ENCODE measurements at places on chromosomes 1 and 21.

GRCh38 chr1:185075476-185075875 is 30.1 kb downstream of the RNF2 start:
- DNase-seq: no peak

GRCh38 chr1:149997585-149998262 is 12.8 kb downstream of the OTUD7B start:
- DNase-seq: no peak

- DNase-seq: no peak
Measured at GRCh38 chr21:23008601-23009202, 2010.5 kb downstream of the NCAM2 start.

- DNase-seq: peak; percentile 77
Measured at GRCh38 chr1:26278724-26279455, 996 bp upstream of the SH3BGRL3 start.

DNA sequence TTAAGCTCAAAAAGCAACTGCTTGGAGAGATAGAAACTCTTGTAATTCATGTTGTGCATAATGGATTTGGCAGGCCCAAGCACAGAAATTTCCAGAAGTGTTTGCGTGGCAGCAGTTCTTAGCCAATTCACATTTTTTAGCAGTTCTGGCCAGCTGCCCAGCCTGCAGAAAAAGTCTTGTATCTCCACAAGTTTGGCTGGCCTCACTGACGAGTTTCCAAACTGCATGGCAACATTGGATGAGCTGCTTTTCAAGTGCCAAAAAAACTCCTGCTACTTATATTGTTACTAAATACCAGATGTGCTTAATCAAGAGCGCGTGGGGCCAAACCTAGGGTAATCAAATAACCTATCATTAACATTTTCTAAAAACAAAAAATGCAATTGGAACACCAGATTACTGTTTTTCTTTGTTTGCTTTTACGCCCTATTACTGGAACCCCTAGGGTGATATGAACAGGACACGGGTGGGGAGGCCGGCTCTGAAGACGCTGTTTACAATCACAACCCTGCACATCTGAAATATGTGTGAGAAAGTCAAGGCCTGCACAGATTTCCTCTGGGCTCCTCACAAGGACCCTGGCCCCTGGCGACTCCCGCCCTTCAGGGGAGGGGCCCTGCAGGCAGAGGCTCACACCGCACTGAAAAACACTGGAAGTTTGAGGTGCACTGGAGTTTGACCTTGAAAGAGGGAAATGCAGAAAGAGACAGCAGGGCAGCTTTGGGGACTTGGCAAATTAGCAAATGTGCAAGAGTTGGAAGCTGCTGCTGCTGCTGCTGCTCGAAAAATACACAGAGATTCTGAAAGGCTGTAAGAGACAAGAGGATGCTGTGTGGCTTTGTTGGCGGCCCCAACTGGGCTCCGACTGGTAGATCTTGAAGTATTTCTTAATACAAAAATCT is 55.2 kb upstream of the TARBP1 start:
- DNase-seq: peak; percentile 100

- DNase-seq: peak; percentile 39
Measured at GRCh38 chr1:228555074-228555994, 68.2 kb downstream of the RNF187 start.

GRCh38 chr1:54866801-54867716 is 19.9 kb downstream of the DHCR24 start:
- DNase-seq: no peak

GRCh38 chr1:214331827-214332423 is 51.0 kb downstream of the SMYD2 start:
- peak; percentile 62 for DNase-seq

DNA sequence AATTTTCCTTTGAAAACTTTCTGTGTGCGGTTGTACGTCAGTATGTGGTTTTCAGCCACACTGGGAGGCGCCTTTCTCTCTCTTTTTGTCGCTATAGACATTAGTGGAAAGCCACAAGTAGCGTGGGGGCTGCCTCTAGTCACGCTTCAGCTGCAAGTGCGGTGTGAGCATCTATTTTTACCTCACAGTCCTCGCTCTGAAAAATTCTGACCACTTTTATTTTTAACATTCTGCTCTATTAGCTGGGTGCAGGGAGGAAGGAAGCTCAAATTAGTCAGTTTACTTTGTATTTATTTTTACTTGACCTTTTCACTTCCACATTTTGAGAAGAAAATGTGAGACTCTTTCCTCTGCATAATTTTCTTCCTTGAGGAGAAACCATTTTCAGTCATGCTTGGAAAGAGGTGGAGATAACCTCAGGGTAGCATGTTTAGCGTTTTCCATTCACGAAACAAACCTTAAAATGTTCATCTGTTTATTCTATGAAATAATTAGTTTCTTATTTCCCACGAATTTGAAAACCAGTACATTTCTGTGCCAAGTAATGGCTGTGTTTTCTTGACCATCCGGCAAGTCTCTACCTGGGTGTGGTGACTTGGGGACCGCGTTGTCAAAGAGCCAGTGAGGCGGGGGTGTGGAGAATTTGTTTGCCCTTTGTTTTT is 35.6 kb downstream of the ADARB1 start:
- DNase-seq: no peak

- no peak for DNase-seq
Measured at GRCh38 chr1:83741770-83742169, 257.2 kb downstream of the TTLL7 start.

DNA sequence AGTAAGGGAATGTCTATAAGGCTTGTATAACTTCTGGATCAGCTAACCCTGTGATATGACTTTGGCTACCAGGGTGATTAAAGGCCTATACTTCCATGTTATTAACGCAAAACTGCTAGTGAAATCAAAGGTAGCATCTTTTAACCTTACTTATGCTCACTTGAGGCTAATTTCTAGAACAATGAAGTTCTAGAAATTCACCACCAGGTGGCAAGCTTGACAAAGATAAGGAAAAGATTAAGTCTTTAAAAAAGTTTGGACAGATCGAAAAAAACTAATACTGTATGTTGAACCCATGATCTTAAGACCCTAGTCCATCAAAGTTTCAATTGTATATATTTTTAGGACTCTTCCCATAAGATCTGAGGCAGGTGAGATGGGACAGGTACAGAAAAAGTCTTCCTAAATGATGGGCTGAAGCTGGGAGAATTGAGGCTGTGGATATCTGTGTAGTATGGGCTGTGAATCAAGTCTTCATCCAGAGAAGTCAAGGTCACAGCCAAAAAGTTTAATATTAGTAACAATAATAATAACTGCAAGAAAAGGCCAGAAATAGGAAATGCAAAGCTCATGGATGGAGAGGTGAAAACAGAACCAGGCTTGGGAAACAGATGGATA is 18.8 kb downstream of the KYAT3 start:
- peak; percentile 73 for DNase-seq

DNA sequence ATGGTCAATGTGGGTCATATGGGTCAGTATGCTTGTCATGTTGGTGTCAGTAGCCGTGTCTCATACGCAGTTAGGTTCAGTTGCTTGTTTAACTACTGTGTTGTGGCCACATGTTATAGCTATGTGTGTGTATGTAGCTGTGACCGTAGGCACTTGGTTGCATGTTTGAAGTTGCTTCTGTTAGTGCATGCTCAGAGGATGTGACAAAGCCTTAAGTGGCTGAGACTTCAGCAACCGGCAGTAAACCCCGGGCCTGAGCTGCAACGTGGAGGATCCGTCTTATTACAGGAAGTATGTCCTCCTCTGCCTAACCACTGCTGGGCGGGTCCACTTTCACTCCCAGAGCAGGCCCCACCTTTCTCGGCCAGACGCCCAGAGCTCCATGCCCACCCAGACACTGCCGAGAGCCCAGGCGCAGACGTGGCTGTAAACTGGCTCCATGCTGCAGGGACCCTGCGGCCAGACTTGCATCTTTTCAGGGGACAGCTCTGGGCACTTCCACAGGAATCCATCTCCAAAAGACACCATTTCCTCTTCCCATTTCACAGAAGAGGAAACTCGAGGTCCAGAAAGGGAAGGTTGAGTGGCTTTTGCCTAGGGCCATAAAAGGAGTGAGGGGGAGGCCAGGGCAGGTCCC is 2.2 kb downstream of the TCEA3 start:
- DNase-seq: peak; percentile 68

GRCh38 chr1:237864338-237865244 is 26.1 kb downstream of the ZP4 start:
- peak; percentile 7 for DNase-seq

GRCh38 chr1:183604038-183604808 is 14.0 kb upstream of the NCF2 start:
- DNase-seq: peak; percentile 81

DNA sequence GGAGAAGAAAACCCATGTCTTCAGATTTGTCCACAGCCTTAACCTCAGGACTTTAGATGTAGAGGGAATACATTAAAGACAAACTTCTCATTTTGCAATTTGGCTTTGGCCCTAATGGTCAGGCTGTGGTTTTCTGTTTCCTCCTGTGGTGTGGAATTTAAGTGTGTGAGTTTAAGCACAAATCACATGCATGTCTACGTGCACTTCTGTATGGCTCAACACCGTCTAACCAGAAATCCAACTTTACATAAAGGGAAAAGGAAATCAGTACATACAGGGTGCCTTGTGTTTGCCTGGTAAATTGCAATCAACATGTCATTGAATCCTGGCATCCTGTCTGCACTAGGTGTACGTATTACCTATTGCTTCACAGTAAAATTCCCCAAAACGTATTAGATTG is 1.2 kb upstream of the ZNF124 start:
- no peak for DNase-seq

- no peak for DNase-seq
Measured at GRCh38 chr1:180261524-180262155, 31.6 kb downstream of the LHX4 start.

GRCh38 chr1:26450908-26451307 is 18.8 kb downstream of the DHDDS start:
- no peak for DNase-seq

GRCh38 chr1:2391041-2391930 is at the start of the genes MORN1 and RER1:
Gene MORN1, minus strand, starts transcription at chr1:2391554. Its CDS starts 21 bp downstream, at chr1:2391533.
Gene RER1, plus strand, starts transcription at chr1:2391841. Its CDS starts 3,950 bp downstream, at chr1:2395791.
- DNase-seq: peak; percentile 99

GRCh38 chr21:43921571-43921978 is 56.6 kb downstream of the AGPAT3 start:
- no peak for DNase-seq

GRCh38 chr1:30411206-30411605 is 312.2 kb downstream of the MATN1 start:
- DNase-seq: no peak

- peak; percentile 14 for DNase-seq
Measured at GRCh38 chr1:228037401-228038386, 30.9 kb downstream of the WNT3A start.
